ENCODE measurements at places on chromosomes 16 and 17.

GRCh38 chr17:27602721-27603420 lies 28.1 kb upstream of the LGALS9 start:
- DNase-seq, result peak; percentile 20

DNA sequence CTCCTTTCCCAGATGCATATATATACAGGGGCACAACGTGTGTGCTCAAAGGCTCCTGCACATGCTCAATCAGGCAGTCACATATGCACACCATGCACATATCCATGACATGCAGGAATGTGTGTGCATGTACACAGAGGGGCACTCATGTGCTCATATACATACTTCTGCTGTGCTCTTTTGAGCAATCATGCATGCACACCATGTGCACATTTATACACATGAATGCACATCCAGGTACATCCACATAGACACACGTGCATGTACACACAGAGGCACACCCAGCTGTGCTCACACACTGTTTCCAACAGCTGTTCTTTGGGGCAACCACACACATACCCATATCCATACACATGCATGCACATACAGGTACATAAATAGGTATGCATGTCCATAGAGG lies 165.3 kb downstream of the SALL1 start:
- no peak for DNase-seq

GRCh38 chr17:27871407-27871806 lies 21.8 kb downstream of the LYRM9 start:
- DNase-seq, result no peak

DNA sequence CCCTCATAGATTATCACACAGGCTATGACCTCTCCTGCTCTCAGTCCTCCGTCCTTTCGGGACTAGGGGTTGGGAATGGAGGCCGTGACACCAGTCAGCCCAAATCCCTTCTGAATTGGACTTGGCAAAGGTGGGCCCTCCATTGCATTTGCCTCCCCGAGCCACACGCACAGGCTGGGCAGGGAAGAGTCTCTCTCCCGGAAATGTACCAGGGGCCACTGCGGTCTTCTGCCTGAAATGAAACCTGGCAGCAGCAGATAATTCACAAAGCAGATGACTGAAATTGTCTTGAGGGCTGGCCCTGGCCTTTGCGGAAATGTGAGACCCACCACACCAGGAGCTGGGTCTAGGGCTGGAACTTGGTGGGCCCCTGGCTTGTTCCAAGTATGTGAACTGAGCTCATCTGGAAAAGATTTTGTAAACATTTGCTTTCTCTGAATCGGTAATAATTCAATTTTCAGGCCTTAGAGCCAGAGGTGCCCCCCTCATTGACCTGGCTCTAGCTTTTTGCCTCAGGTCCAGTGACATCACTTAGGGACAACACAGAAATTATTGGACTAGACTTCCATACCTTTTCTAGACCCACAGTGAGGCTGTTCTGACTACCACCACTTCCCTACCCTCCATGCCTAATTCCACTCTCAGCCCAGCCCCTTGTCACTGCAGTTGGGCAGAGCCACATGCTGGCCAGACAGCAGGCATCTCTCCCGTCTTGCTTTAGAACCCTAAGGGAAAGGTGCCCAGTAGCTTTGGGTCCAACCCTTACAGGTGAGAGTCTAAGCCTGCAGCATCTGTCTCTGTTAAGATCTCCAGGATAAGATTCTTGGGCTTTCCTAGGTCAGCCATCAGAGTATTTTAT lies 75.2 kb downstream of the CCDC182 start:
- no peak for DNase-seq

- DNase-seq, result no peak
These were observed 35.6 kb upstream of the MNT start for GRCh38 chr17:2436316-2436905.

DNA sequence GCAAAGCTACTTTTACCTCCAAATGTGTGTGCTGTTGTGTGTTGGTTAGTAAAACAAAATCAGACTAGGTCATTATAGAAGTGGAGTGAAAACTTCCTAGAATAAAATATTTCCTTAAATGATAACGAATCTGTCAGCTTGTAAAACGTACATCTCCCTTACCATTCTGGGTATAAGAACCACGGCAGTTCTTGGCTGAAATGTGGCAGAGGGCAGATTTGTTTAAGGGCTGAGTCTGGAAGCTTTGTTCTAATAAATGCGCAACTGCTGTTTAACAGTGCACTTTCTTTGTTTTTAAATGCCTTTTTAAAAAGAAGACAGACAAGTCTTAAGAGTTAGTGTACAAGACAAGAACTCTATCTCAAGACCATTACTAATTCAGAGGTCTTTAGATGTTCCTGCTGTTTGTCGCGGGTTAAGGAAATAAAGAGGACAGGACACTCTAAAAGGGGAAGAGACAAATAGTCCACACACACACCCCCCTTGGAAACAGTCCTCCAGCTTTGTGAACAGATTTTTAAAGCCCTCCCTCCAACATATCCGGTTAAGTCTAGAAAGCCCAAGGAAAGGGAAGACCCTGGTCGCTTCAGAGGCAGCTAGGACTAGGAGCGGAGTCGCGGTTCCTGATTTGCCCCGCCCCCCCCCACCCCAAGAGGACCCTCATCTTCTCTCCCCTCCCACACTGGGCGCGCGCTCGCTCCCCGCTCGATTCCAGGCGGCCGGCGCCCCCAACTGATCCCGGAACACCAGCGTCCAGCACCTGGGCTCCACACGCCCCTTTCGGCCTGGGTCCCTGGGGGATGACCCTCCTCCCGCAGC lies 658 bp downstream of the SYNRG start:
- DNase-seq, result peak; percentile 43

GRCh38 chr17:31564291-31564690 lies 172.8 kb downstream of the RAB11FIP4 start:
- no peak for DNase-seq

DNA sequence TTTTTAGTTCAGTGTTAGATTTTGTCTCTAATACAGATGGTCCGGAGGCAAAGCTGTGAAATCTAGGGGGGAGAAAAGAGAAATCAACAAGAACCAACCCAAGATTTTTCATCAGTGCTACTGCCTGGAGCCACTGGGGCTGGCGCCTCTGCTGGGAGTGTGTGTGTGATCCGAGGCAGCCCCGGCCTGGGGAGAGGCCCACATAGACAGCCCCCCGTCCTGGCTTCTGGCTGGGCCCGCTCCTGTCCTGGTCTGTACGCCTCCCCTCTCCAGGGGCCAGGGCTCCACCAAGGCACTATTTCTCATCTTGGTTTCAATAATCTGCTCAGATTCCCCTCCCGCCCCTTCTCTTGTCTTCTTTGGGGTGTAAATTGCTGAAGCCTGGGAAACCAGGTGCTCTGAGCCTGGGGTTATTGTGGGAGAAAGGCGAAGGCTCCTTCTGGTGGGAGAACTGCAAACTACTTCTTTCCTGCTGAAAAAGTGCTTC lies 7.8 kb downstream of the BAHCC1 start:
- DNase-seq, result no peak

DNA sequence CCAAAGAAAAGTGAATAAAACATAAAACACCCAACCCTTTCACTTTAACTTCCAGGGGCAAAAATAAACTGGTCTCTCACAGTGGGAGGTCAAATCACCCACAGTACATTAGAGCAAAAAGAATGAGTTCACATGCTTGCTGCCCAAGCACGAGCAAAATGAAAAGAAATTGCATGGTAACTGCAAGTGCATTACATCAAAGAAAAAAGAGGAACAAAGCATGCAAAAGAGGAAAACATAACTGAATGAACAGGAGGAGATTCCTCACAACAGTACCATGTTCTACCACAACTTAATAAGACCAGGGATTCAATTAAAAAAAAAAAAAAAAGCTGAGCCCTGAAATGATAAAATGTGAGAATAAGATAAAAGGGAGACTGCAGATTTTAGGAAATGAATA lies 12.3 kb downstream of the DNAH2 start:
- no peak for DNase-seq

DNA sequence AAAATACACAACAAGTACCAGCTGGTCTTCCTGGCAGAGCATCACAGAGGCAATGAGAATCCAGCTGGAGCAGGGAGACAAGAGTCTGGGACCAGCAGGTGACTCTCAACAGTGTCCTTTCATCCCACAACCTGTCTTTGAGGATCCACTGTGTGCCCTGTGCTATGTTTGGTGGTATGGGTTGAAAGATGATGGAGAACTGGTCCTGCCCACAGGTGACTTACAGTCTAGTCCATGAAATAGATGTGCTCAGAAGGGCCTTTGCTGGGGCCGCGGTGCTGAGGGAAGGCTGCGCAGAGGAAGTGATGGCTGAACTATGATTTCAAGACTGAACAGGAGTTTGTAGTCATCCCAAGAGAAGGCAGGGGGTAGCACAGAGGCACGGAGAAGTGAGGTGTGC lies 17.9 kb downstream of the WNT3 start:
- no peak for DNase-seq

- no peak for DNase-seq
These were observed 19.5 kb downstream of the SEC14L1 start for GRCh38 chr17:77160091-77160874.

- no peak for DNase-seq
These were observed 555.5 kb downstream of the WWOX start for GRCh38 chr16:78654929-78655328.

- DNase-seq, result no peak
These were observed 13.0 kb upstream of the DHRS11 start for GRCh38 chr17:36578671-36579070.

DNA sequence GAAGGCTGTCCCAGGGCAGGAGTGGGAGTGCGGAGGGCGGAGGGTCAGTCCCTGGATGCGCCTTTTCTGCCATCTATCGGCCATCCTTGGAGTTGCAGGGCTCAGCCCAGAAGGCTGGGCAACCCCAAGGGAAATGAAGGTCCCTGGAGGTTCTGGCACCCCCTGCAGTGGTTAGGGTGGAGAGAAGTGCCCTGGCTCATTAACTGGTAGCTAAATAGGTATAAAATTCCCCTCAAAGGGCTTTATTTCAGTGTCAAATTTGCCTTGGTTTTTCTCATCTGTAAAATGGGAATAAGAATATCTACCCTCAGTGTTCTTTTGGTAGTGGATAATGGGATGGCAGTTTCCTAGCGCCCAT lies 22.4 kb downstream of the C17orf75 start:
- DNase-seq, result peak; percentile 30

- no peak for DNase-seq
These were observed 141.4 kb upstream of the GSE1 start for GRCh38 chr16:85471469-85472431.

GRCh38 chr17:81291662-81292061 lies 3.4 kb downstream of the SLC38A10 start:
- DNase-seq, result peak; percentile 17

DNA sequence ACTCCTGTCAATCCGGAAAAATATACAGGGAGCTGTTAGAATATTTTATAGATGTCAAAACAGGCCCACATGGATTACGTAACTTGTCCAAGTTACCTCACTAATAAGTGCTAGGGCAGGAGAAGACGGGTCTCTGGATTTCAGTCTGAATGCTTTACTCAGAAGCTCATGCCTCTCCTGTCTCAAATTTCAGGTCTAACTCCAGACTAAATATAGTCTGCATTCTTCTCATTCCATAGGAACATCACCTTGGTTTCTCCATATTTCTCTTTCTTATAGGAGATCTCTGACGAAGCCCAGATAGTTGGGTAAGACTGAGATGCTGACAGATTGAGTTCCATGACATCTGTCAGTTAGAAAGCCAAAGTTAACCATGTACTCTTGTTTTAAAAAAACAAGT lies 174.2 kb downstream of the STX8 start:
- no peak for DNase-seq

GRCh38 chr17:8499171-8499570 lies 63.5 kb downstream of the NDEL1 start:
- no peak for DNase-seq

- DNase-seq, result no peak
These were observed 17.3 kb downstream of the MYO18A start for GRCh38 chr17:29162909-29163341.

DNA sequence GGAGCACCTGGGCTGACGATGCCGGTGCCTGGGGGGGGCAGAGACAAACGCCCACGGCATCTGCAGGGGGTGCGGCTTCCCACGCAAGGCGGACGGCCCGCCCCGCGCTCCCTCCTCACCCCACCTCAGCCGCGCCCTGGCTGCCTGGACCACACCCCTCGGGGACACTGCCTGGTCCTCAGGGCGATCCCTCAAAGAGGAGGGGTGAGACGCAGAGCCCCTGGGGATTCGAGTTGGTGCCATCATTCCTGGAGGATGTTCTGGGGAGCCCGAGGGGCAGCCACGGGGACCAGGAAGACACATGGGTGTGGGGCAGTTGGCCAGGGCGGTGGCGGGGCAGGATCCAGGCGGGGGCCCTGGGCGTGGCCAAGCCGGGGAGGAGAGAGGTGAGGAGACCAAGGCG lies 3.9 kb downstream of the IGFALS start:
- no peak for DNase-seq

GRCh38 chr17:2433696-2434095 lies 32.8 kb upstream of the MNT start:
- no peak for DNase-seq

DNA sequence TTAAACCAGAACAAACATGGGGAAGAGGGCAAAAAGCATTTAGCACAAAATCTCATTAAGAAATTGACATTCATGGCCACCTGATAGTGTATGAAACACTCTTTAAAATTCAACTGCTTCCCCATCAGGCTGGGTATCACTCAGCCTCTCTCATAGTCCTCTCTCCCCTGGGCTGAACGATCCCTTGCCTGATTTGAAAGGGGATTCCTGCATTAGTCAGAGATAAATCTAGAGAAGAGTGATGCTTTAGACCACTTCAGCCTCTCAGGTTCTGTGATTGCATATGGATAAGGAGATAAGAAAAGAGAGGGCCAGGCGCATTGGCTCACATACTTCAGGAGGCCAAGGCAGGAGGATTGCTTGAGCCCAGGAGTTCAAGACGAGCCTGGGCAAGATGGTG lies 280.0 kb downstream of the SOX9 start:
- DNase-seq, result no peak

- no peak for DNase-seq
These were observed 32.8 kb downstream of the CACNA1G start for GRCh38 chr17:50593321-50593720.

DNA sequence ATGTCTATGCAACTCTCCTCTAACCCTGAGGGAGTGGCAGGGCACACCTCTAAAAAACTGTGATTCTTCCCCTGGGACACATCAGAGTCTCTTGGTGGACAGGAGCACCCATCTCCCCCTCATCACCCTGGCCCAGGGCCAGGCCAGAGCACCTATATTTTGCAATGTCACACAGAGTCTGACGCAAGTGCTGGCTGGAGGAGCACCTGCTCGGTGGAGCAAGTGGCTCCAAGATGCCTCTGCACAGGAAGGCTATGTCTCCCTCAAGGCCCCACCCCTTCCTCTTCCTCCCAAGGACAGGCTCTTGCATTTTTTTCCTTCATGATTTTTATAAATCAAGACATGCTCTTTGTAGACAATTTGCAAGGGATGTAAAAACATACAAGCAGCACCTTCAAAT lies 13.3 kb downstream of the SNN start:
- DNase-seq, result no peak

GRCh38 chr17:31062346-31062745 lies 32.4 kb upstream of the NF1 start:
- DNase-seq, result no peak

DNA sequence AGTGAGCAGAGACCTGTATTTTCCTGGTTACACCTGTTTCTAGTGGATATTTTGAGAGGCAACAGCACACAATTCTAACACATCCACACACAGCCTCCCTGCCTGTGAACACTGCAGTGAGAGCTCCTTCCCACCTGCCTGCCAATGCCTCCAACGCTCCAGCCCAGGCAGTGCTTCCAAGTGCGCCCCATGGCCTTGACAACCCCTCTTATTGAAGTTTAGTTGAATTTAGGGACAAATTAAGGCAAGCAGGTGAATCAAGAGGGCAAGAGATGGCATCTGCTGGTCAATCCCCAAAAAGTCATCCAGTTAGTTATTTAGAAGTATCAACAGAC lies 4.7 kb upstream of the MXRA7 start:
- no peak for DNase-seq
